ENCODE measurements at places on chromosomes 7 and 10.

DNA sequence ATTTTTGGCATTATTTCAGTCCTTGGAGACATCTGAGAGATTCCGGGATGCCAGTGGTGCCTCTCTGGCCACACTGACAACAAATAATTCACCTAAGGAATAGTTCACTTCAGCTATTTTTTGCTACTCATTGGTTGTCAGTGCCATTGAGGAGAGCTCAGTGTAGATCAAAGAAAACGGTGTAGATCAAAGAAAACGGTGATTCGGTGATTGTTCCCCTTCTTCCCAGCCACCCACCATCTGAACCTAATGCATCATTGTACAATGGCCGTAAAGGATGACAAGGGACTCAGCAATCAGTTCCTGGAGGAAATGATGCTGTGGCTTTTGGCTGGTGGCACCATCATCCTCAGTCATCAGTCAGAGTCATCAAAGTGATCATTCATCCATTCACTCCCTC lies 80.6 kb downstream of the PTPRZ1 start:
- no peak for DNase-seq

GRCh38 chr7:123916240-123916724 lies 8.8 kb upstream of the SPAM1 start:
- peak; percentile 32 for DNase-seq

DNA sequence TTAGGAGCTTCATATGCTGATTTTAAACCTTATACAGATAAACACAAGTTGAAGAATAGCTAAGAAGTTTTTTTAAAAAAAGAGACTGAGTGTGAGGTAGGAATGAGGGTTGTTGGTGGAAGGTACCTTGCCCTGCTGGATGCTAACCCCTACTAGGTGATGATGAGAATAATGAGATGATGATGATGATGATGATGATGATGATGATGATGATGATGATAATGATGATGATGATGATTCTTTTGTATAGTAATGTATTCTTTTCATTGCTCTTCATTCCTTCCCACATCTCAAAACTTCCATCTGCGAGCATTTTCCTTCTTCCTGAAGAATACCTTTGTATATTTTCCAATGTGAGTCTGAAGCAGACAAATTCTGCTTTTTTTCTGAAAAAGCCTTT lies 14.1 kb upstream of the TMEM273 start:
- DNase-seq: no peak

DNA sequence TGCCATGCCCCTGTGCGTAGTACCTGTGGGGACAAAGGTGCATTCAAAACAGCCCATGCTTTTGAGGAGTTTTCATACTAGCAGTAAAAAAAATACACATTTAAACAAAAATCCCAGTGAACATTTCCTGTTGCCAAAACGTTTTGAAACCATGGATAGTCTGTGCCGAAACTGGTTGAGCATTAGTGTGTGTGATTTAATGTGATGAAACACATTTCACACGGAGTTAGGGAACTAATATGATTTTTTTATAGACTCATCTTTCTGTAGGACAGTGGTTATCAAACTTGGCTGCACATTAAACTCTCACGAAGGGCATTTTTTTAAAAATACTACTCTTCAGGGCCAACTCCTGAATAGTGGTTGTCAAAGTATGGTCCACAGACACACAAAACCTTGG lies 111.8 kb upstream of the CREB5 start:
- no peak for DNase-seq
